PC-3 (cell line): ENCODE measurements at places on chromosomes 7 and 10. TPM values are rescaled to one million over a fixed set of nuclear protein-coding genes. Genes with fewer than 3 reads are reported as not detected.

DNA sequence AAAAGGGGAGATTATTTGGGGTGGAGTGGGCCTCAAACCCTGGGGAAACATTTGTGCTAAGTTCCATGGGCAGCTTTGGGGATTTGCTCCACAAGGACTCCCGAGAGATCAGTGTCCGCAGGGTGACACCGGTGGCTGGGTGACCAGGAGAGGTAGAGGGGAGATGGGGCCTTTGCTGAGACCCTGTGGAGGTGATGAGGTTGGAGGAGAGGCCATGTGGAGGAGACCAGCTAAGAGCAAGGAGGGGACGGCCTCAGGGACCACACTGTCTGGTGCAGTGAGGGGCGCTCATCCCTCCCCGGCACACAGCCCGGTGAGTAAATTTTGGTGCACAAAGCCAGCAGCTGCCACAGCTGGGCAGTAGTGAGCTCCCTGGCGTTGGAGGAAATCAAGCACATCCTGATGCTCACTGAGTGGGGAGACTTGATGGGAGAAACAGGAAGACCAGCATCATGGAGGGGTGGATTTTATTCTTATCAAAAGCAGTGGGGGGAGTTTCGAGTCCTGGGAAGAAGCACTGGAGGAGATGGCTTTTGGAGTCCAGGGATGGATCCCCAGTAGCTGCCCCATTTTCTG is 20.2 kb upstream of the ELFN1 start:
- H3K27ac ChIP-seq, result no peak overlapping the region
- no peaks in the 10 kb centered on the region for H3K36me3 ChIP-seq
- H3K4me1 ChIP-seq, result no peaks in the 10 kb centered on the region; the same call in 1 of the 2 replicates
- DNase-seq, result no peak
- peaks cover 14% of the 10 kb centered on the region for H3K27me3 ChIP-seq

DNA sequence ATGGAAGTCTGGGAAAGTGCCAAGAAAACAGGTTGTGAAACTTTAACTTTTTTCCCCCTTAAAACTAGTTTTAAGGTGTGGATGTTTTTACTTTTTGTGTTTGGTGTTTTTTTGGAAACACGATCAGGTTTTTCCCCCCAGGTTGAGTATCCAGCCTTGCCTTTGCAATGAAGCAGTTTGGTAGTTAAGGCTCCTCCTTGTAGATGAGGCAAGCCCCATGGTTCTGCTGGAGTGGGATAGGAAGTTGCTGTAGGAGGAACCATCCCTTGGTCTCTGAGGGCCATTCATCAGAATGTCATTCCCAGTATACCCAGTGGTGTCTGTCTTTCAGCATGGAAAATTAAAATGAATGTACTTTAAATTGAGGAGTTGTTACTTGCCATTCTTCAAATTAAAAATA is 2.7 kb downstream of the CUL1 start:
- H3K36me3 ChIP-seq, result no peaks in the 10 kb centered on the region
- H3K4me1 ChIP-seq, result peaks cover 38% of the 10 kb centered on the region
- H3K27ac ChIP-seq, result no peak overlapping the region

DNA sequence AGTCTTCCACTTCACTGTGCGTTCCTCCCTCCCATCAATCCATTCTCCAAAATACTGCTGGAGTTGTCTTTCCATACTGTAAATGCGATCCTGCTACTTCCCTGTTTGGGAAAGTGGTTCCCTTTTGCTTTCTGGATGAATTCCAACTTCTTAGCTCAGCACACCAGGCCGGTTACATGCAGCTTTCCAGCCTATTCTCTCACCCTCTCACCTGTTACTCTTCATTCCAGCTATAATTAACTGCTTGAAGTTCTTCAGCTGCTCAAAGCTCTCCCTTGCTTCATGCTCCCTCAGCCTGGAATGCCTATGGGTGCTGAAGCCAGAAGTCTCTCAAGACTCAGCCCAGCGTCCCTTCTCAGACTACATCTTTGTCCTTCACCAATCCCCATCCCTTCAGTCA is 6.0 kb upstream of the ZNRF2 start:
- no peaks in the 10 kb centered on the region for H3K27me3 ChIP-seq
- no peaks in the 10 kb centered on the region for H3K36me3 ChIP-seq
- H3K4me3 ChIP-seq, result no peak overlapping the region
- H3K4me1 ChIP-seq, result no peaks in the 10 kb centered on the region
- no peak overlapping the region for H3K27ac ChIP-seq

Gene CLCN1
- 0.55 and 0.69 TPM in 2 replicates for total RNA-seq

Gene ADAM12
- total RNA-seq, result 3.4 and 9.4 TPM in 2 replicates

Gene SLC18A2
- total RNA-seq, result not detected in 2 replicates

- no peak for DNase-seq
- H3K4me3 ChIP-seq, result no peak overlapping the region
- H3K27ac ChIP-seq, result no peak overlapping the region
- no peaks in the 10 kb centered on the region for H3K36me3 ChIP-seq
- H3K27me3 ChIP-seq, result no peaks in the 10 kb centered on the region
Measured at GRCh38 chr10:63692220-63692896, 171.2 kb downstream of the REEP3 start.

Gene ACTR3C
- total RNA-seq, result 7.8 and 10.8 TPM in 2 replicates

- H3K27ac ChIP-seq, result no peak overlapping the region
- H3K27me3 ChIP-seq, result no peaks in the 10 kb centered on the region
- no peak overlapping the region for H3K4me3 ChIP-seq
- H3K4me1 ChIP-seq, result peaks cover 10% of the 10 kb centered on the region
- H3K36me3 ChIP-seq, result no peaks in the 10 kb centered on the region
Measured at GRCh38 chr10:27368706-27369105, 128.1 kb upstream of the ACBD5 start.
